Activated naive CD4-positive, alpha-beta T cell treated with Interleukin-2 at 50 U/mL for 16 hours (primary cell): ENCODE measurements at places on chromosomes 3 and 15.

GRCh38 chr3:51706788-51707731 lies at the start of gene GRM2:
TSS of gene GRM2 (plus strand) at chr3:51707068. CDS start at chr3:51708984, 1,916 bp downstream.
- DNase-seq: peak; percentile 17

DNA sequence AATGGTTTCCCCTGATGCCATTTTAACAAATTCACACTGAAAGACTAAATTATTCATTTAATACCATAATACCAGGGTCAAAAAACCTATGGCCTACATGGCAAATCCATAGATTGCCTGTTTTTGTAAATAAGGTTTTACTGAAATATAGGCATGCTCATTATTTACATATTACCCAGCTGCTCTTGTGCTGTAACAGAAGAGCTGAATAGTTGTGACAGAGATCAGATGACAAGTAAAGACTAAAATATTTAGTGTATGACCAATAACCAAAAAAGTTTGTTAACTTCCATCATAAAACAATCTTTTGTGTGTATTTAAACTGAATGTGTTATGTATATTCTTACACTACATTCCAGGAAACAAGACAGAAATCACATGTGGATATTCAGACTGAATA lies 60.2 kb downstream of the DENND4A start:
- no peak for DNase-seq

DNA sequence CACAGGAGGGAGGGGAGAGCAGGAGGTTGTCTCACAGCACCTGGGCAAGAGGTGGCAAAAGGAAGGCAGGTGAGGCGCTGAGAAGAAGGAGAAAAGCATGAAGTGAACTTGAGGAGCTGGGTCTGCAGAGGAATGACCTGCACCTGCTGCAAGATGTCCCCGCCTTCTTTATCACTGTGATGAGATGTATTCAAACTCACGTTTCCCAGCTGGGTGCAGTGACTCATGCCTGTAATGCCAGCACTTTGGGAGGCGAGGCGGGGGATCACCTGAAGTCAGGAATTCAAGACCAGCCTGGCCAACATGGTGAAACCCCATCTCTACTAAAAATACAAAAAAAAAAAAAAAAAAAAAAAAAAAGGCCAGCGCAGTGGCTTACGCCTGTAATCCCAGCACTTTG lies 22.2 kb upstream of the ZNF710 start:
- no peak for DNase-seq

DNA sequence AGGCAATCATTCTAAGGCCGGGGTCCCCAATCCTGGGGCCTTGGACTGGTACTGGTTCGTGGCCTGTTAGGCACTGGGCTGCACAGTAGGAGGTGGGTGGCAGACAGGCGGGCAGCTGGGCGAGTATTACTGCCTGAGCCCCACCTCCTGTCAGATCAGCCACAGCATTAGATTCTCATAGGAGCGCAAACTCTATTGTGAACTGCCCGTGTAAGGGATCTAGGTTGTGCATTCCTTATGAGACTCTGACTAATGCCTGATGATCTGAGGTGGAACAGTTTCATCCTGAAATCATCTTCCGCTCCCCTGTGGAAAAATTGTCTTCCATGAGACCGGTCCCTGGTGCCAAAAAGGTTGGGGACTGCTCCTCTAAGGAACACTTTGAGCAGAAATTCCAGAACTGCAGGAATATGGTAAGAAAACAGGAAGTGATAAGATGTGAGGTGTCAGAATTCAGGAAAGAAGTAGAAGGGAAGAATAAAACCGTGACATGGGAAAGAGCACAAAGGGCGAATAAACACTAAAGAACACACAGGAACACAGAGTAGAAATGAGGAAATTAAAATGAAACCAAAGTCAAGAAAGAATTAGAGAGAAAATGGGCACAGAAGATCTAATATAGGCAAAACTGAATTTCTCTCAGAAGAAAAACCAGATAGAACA lies 57.6 kb downstream of the PDCD6IP start:
- no peak for DNase-seq

DNA sequence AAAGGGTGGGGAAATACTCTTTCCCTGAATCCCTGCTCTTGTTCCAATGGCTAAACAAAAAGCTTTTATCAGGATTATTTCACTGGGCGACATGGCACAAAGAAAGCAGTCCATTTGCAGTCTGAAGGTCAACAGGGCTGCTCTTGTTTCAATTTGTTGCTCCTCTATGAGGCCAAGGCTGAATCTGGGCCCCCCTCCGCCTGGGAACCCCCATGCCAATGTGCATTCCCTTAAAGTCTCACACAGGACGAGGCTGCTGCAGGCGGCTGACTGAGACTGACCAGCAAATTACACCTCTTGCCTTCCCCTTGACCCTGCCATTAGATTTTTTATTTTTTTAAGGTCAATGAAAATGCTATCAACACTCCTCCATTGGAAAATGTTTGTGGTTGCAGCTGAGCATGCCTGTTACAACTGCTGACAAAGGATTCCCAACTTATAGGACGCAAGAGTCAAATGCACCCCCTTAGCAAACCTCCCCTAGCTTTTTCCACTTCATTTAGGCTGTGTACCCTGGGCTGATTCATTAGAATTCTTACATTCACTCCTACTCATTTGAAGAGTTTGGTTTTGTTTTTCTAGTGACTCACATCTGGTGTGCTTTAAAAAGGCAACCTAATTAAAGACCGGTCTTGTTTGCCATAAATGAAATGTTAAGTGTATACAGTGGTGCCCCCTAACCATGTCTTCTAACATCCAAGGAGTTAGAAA lies 60.8 kb upstream of the ARHGEF3 start:
- no peak for DNase-seq
